Stimulated activated CD8-positive, alpha-beta memory T cell treated with anti-CD3 and anti-CD28 coated beads, Interleukin-2, amount 100 ng/mL, for 48 hours (primary cell): ENCODE measurements at places on chromosomes 11 and 22.

- DNase-seq: no peak
These were observed 113.1 kb upstream of the HSD17B12 start for GRCh38 chr11:43567396-43567975.

- no peak for DNase-seq
These were observed 41.1 kb downstream of the RBFOX2 start for GRCh38 chr22:35987487-35987886.

- DNase-seq: no peak
These were observed 82.6 kb downstream of the MICAL3 start for GRCh38 chr22:17941471-17942406.

- no peak for DNase-seq
These were observed 50.2 kb downstream of the GAB4 start for GRCh38 chr22:16957781-16958180.

DNA sequence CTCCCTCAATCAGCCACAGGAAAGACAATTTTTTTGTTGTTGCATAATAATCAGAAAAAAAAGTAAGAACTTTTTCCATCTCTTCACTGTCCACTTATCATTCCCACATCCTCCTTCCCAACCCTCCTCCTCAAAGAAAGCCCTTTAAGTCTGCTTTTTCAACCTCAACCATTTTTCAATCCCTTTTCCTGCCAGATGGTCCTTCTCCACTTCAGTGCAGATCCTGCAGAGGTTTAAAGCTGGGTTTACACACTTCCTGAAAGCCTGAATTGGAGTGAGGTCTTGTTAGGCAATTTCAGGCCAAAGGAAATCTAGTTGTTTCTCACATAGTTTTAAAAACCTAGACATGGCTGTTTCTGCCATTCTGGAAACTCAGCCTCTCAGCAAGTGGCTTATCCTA lies 78.3 kb downstream of the RPL27A start:
- no peak for DNase-seq

DNA sequence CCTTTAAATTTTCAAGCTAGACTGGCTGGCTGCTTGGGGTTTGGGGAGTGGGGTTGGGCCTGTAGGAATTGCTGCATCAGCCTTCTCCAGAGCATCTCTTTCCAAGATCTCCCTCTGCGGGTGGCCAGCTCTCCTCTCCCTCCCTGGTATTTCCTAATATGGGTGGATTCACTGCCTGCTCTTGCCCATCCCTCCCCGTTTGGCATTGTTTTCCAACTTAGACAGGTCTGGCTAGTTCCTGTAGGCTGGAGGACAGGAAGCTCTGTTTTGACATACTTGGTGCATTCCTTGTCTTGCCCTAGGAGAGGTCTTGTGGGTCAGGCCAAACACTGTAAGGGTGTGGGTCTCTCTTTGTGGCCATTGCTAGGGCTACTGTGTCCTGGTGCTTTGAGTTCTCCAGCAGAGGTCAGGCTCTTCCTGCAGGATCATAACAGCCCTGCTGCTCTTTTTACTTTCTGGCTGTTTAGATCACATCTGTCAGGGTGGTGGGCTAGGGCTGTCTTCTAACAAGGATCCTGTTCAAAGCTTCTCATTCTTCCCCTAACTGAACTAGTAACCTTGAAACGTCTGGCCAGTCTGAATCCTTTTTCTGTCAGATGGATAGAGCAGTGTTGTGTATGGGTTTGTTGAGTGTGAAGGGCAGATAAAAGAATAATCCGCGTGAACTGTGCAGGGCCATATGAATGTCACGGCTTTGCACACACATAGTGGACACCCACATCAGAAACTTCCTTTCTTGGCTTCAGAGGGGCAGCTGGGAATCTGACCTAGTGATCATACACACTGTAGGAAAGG lies 18.3 kb upstream of the MICALL1 start:
- DNase-seq: no peak

GRCh38 chr11:59418156-59418555 lies 8.1 kb downstream of the OR5A2 start:
- no peak for DNase-seq

- no peak for DNase-seq
These were observed 51.8 kb downstream of the CSNK2A3 start for GRCh38 chr11:11301212-11301611.
